Renal pelvis (tissue), 12 donors: ENCODE measurements at places on chromosomes 12 and 14. TPM values are rescaled to one million over a fixed set of nuclear protein-coding genes. Genes with fewer than 3 reads are reported as not detected.

GRCh38 chr14:23321572-23322547, 603 bp downstream of the PABPN1 start:
- peak; percentile 21 for DNase-seq

DNA sequence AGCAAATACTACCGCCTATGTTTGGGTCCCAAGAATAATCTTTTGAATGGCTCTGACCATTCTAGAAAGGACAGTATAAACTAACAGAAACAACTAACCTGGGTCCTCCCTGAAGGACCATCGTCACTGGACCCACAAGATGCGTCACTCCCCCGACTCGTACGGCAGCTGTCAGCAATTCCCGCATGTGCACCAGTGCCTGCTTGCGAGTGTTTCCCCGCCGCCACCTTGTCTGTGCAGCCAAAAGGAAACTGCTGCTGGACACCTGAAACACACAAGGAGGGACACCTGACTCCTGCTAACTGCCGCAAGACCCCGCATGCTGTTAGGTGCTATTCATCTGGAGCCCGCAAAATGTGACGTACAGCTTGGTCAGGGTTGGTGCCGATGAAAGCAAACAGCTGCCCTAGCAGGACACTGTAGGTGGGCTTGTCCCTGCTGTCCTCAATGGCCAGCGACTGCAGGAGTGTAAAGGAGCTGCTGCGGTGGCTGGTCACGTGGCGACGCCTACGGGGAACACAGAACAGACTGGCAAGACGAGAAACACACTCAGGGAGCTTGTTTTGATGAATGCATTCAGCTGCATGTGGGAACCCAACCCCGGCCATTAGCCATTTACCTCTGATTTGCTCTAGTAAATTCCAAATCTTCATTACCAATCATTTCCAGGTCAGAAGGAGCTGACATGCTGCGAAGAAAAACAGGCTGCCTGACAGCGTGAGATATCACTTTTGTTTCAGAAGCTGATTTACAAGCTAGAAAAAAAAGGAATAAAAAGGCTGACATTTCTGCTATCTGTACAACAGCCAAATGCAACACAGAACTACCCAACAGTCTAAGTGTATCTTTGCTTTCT, 118.1 kb downstream of the TRAFD1 start:
- peak; percentile 40 for DNase-seq

Gene PRH2
- polyA plus RNA-seq: 0.40 TPM

Gene RPS6KL1
- 1.9 TPM for polyA plus RNA-seq

Gene ISM2
- 2.1 TPM for polyA plus RNA-seq

Gene NRL
- 3.2 TPM for polyA plus RNA-seq

GRCh38 chr12:55188974-55189556, 31.8 kb upstream of the OR10A7 start:
- DNase-seq: peak; percentile 80

Gene SLC7A8
- polyA plus RNA-seq: 88.8 TPM

Gene FNTB
- 37.7 TPM for polyA plus RNA-seq
